ENCODE measurements at places on chromosomes 3 and 15. TPM values are rescaled to one million over a fixed set of nuclear protein-coding genes. Genes with fewer than 3 reads are reported as not detected.

ERC2 gene
- total RNA-seq, result 1.1 TPM

ISLR gene
- 35.5 TPM for total RNA-seq

CLEC3B gene
- 217 TPM for total RNA-seq

PTX3 gene
- 618 TPM for total RNA-seq

TGM4 gene
- total RNA-seq, result not detected

HGD gene
- 0.80 TPM for total RNA-seq

CPN2 gene
- total RNA-seq, result 0.16 TPM

GPR87 gene
- not detected for total RNA-seq

STAB1 gene
- 557 TPM for total RNA-seq

OR5H1 gene
- not detected for total RNA-seq

CCDC50 gene
- total RNA-seq, result 120 TPM

GRCh38 chr3:177721864-177722785 is 524.8 kb upstream of the TBL1XR1 start:
- no peak for DNase-seq

GRCh38 chr3:165206454-165207266 is 10.5 kb upstream of the SLITRK3 start:
- DNase-seq, result no peak

GRCh38 chr15:74889390-74889882 is 406 bp upstream of the MPI start:
- DNase-seq, result no peak

GRCh38 chr3:132284781-132285619 is 32.2 kb upstream of the ACP3 start:
- DNase-seq, result no peak

DNA sequence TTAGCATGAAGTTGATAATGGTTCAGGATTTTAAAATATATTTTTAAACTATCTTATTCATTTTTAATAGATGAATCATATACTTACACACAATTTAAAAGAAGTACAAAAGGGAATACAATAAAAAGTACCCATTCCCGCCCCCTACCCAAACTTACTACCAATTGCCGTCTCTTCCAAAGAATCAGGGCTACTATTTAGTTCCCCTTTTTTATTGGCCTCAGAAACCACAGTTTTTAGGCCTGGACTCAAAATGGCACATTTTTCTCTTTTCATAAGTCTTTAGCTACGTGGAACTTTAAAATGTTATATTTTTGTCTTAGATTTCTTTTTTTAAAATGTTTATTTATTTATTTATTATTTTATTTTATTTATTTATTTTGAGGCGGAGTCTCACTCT is 18.0 kb downstream of the LRRK1 start:
- no peak for DNase-seq

DNA sequence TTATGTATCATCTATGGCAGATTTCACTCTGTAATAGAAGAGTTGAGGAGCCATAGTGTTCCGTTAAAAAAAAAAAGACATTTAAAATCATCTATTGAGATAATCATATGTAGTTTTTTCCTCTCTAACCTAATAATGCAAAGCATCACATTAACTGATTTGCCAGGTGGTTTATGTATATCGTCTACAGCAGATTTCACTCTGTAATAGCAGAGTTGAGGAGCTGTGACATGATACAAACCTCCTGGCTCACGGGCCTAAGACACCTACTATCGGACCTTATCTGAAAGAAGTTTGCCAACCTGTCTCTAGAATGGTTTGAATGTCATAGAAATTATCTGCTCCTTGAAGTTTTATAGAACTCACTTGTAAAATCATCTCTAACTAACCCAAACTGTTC is 29.8 kb downstream of the CDCP1 start:
- DNase-seq, result no peak

- no peak for DNase-seq
These were observed 251.5 kb downstream of the CLSTN2 start for GRCh38 chr3:140186421-140186920.

GRCh38 chr3:119628816-119629445 is 31.2 kb downstream of the PLA1A start:
- DNase-seq, result no peak

DNA sequence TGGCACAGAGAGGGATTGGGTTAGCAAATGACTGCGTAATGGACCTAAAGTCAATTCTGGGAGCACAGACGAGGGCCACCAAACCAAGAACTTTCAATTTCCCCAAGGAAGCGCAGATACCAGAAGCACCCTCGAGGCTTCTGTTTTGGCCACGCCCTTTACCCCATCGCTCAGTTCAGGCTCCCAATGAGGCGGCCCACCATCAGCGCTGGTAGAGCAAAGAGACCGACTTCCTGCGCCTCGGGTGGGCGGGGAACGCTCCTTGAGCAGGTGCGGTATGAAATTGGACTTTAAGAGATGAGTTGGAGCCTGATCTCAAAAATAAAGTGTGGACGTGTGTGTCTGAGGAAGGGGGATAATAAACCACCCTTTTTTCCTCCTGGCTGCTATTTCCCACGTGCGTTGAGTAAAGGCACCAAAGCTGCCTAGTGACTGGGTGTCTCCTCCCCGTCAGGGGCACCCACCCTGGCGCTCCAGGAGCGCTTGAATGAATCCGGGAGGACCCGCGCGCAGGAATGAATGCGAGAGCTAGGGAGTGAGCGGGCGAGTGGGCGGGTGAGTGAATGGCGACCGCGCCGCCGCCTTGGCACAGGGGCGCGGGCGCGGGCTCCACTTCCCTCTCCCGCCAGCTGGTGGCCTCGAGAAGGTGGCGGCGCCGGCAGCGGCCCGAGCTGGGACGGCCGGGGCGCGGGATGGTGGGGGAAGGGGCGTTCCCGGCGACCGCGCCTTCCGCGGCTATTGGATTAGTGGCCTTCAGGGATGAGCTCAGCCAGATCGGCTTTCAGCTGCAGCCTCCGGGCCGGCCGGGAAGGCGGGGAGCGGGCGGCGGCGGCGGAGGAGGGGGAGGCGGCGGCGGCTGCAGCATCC is at the start of gene SPSB4:
TSS of gene SPSB4 (plus strand) at position 772 of the 867 bp plus-strand sequence. CDS start 14,758 bp downstream, outside the sequence.
- no peak for DNase-seq

- no peak for DNase-seq
These were observed 99.4 kb downstream of the FBLN2 start for GRCh38 chr3:13648060-13649001.

GRCh38 chr3:191198932-191199331 is at the start of gene OSTN:
Gene OSTN (plus strand): TSS chr3:191199241. CDS start chr3:191212533, 13,292 bp downstream.
- DNase-seq, result no peak

GRCh38 chr3:123394391-123395020 is 54.4 kb downstream of the ADCY5 start:
- no peak for DNase-seq

DNA sequence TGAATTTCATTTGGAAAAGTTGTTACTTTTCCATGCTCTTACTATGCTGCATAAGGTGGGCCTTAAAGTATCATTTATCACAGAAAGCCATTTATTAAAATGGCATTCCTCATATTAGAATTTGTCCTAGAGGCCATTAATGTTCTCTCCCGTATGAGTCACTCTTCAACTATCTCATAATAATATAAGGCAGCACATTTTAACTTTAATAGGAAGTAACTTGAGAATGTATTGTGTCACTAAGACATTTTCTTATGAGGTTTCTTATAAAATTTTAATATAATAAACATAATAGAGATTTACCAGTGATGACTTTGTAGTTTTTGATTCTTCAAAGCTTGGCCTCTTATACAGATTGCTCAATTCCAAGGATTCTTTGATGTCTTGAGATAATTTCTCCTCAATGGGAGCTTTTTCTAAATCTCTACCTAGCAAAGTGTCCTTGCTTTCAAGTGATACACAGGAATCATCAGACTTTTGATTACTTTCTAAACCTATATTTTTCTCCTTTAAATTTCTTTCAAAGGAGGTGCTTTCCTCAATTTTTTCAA is 74.7 kb downstream of the ZBBX start:
- DNase-seq, result no peak
